ENCODE measurements at places on chromosomes 5 and 9.

- no peak for DNase-seq
These were observed 5.7 kb upstream of the ADRB2 start for GRCh38 chr5:148820461-148821395.

GRCh38 chr9:107488375-107489143 is 1.0 kb downstream of the KLF4 start:
- peak; percentile 46 for DNase-seq

GRCh38 chr5:53482717-53483638 is 2.5 kb downstream of the FST start:
- DNase-seq, result peak; percentile 57

- DNase-seq, result no peak
These were observed 12.6 kb upstream of the FYB1 start for GRCh38 chr5:39231705-39232525.

GRCh38 chr5:142512043-142513042 is 173.5 kb downstream of the FGF1 start:
- DNase-seq, result no peak

- peak; percentile 38 for DNase-seq
These were observed 161.8 kb downstream of the CAVIN4 start for GRCh38 chr9:100739666-100740065.

DNA sequence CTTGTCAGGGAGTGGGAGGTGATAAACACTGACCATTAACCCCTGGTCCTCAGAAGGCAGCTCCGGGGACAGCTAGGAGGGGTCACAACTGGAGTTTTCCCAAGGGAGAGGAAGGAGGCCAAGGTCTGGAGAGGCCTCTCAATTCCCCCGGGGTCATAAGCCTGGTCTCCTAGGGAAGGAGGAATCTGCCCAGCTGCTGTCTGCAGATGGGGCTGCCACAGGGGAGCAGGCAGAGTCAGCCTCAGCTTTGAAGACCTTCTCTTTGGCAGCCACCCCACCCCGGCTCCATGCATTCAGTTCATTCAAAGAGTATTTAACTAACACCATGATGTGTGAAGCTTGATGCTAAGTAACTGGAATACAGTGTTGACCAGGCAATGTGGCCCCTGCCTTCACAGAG is 74.6 kb upstream of the HSPA9 start:
- no peak for DNase-seq

DNA sequence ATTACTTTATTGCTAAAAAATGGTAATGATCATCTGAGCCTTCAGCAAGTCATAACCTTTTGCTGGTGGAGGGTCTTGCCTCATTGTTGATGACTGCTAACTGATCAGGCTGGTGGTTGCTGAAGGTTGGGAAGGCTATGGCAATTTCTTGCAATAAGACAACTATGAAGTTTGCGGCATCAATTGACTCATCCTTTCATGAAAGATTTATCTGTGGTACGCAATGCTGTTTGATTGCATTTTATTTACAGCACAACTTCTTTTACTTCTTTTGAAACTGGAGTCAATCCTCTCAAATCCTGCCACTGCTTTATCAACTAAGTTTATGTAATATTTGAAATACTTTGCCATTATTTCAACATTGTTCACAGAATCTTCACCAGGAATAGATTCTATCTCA is 58.3 kb upstream of the ACO1 start:
- DNase-seq, result no peak

- DNase-seq, result no peak
These were observed 42.1 kb downstream of the LRRTM2 start for GRCh38 chr5:138833080-138833479.

- peak; percentile 81 for DNase-seq
These were observed 45.5 kb upstream of the ZNF169 start for GRCh38 chr9:94213511-94214124.

DNA sequence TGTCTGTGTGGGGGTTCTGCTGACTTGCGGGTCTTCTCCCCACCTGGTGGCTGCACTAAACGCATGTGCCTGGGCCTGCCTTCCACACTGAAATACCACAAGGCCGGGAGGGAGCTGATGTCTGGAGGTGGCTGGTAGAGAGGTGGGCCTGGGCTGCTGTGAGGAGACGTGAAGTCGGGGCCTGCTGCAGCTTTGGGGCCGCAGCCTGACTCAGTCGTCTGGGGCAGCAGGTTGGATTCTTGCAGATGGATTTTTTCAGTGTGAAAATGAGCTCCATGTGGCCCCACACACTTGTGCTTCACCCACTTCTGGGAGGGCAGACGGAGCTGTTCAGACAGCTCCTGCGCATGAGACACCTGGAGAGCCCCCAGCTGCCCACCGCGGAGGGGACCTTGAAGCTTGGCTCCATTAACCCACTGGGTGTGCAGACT is 29.3 kb downstream of the COL5A1 start:
- no peak for DNase-seq

- no peak for DNase-seq
These were observed 421.3 kb downstream of the TLE1 start for GRCh38 chr9:81268048-81268447.

DNA sequence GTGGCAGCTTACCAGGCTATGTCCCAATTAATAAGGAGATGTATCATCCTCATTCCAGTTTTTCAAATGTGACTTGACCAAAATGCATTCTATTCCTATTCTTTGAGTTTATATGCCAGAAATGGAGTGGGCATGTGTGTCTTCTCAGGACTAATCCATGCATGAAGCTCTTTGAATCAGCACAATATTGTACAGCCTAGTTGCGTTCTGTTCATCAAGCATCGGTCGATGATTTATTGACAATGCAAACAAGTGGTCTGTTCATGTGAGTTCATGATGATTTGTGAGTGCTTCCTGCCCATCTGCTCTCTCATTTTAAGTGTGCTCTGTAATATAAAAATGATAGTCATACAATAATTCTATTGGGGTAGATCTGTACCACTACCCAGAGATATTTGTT is 48.3 kb downstream of the PALM2AKAP2 start:
- DNase-seq, result no peak

DNA sequence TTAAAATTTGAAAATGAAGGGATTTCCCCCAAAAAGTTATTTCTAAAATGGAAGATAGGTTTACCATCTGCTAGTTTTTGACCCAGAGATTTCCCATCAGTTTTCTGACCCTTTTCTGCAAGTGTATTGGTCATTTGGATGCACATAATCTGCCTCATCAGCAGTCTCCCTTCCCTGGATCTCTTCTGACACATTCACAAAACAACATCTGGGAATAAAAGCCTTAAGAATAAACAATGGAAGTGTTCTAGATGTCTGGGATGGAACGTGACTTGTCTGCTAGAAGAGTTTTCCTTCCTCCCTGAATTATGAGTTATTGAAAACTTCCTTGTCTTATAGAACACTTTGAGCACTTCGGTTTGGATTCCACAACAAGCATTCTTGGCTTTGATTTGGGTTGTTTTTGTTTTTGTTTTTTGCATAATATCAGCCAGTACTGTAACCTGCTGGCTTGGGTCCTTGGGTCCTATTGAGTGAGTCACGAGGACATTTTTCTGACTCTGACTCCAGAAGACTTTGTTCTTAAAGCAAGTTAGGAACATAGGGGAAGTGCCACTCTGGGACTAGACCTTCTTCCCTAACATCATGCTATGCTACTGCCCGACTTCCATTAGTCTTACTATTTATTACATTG is 18.2 kb upstream of the ESM1 start:
- no peak for DNase-seq

- no peak for DNase-seq
These were observed 132.4 kb downstream of the GCNT1 start for GRCh38 chr9:76591256-76591950.

GRCh38 chr5:174083056-174083827 is 37.7 kb downstream of the NSG2 start:
- DNase-seq, result no peak

- DNase-seq, result no peak
These were observed 77.4 kb upstream of the ALDH1B1 start for GRCh38 chr9:38315085-38315595.

- no peak for DNase-seq
These were observed 21.1 kb upstream of the ARAP3 start for GRCh38 chr5:141703133-141703561.

GRCh38 chr9:126052791-126053190 is 273.8 kb upstream of the MVB12B start:
- no peak for DNase-seq

- no peak for DNase-seq
These were observed 164.7 kb downstream of the DOCK2 start for GRCh38 chr5:169801781-169802180.

- DNase-seq, result no peak
These were observed 60.3 kb downstream of the HSPA4 start for GRCh38 chr5:133112026-133112660.

GRCh38 chr5:55699041-55699688 is 13.0 kb downstream of the SLC38A9 start:
- no peak for DNase-seq

- no peak for DNase-seq
These were observed 91.2 kb downstream of the PJA2 start for GRCh38 chr5:109318455-109319108.

DNA sequence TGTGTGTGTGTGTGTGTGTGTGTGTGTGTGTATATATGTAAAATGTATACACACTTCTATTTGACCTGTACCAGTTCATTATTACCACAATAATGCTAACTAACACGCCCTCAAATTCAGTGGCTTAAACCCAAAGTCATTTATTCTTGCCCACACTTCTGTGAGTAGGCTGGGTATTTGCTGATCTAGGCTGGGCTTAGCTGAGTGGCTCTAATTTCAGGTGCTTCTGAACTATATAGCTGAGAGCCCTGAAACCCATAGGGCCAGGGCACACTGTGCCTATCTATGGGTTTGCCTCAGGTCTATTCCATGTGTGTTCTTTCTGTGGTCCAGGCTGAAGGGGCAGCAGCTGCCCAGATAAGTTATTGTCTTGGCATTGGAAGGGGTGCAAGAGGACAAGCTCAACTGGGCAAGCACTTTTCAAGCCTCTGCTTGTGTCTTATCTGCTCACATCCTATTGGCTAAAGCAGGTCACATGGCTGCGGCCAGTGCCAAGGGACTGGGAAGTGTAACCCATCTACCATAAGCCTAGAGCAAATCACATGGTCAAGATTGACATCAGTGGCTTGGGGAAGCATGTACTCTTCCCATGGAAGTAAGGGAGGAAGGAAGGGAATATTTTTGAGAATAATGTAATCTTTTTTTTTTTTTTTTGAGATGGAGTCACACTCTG is 139.9 kb downstream of the PALM2AKAP2 start:
- DNase-seq, result no peak

DNA sequence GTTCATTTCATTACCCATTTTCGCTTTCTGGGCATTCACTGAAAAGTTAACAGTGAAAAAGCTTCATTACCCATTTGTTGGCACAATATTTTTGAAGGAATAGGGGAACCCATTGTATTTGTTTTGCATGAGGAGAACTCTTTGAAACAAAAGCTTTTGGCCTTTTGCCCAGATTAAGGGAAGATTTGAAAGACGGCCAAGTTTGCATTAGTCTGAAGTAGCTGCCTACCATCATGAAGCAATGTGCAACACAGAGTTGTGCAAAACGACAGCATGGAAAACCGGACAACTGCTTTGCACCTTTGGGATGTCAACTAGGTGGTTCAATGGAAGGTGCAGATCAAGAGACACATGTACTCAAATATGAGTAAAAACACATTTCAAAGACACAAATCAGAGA is 84.9 kb downstream of the TRPM3 start:
- no peak for DNase-seq

DNA sequence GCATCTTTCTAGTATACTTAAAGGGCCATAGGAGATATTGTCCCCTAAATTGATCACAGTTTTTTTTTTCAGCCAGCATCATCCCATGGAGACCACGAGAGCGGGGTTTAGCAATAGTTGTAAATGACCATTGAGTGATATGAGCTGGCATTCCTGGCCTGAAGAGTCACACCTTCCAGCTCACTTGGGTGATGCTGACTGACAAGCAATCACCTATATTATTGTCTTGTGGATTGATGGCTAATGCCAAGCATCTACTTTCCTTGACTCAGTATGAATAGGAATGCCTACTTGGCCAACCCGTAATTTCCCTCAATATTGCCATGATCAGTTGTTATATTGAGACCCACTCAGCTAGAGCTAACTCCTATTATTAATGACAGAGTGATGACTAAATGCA is 70.5 kb downstream of the ADAMTSL1 start:
- DNase-seq, result no peak

GRCh38 chr9:88498880-88499279 is 36.1 kb upstream of the NXNL2 start:
- no peak for DNase-seq

DNA sequence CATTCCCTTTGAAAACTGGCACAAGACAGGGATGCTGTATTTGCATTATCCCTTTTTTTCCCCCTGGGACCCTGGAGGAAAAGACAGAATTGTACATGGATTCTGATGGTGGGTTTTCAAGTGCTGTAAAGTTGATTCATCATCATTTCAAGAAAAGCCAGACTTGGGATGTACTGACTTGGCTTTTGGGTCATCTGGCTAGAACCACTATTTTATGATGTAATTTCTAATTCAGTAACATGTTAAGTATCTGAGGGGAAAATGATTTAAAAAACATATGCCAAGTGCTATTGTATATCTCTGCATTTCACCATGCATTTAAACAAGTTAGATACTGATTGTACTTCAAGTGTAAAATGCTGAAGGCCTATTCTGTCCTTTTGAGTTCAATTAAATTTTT is 15.2 kb upstream of the MAP3K1 start:
- DNase-seq, result no peak

- DNase-seq, result no peak
These were observed 2.1 kb downstream of the PCDHA12 start for GRCh38 chr5:140877262-140877581.

DNA sequence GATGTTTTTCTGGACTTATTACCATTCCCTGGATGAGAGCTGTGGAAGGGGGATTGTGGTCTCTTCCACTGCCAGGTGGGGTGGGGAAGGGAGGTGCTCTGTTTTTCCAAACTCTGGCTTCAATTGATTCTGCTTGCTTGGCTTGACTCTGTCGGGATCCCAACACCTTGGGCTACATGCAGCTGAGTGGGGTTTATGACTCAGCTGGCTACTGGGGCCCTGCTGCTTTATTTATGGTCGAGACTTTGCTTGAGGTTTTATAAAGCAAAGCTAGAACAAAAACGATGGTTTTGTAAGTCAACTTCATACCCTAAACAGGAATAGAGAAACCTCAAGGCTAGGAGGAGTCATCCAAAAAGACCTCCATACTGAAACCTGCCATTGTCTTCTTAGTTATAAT is 76.3 kb downstream of the AOPEP start:
- no peak for DNase-seq

GRCh38 chr9:2208991-2209390 is 193.8 kb downstream of the SMARCA2 start:
- no peak for DNase-seq

GRCh38 chr5:91474201-91474600 is 91.1 kb upstream of the ARRDC3 start:
- no peak for DNase-seq

GRCh38 chr5:143524338-143524945 is 121.0 kb upstream of the NR3C1 start:
- no peak for DNase-seq

GRCh38 chr5:92207151-92207550 is 824.0 kb upstream of the ARRDC3 start:
- DNase-seq, result no peak

DNA sequence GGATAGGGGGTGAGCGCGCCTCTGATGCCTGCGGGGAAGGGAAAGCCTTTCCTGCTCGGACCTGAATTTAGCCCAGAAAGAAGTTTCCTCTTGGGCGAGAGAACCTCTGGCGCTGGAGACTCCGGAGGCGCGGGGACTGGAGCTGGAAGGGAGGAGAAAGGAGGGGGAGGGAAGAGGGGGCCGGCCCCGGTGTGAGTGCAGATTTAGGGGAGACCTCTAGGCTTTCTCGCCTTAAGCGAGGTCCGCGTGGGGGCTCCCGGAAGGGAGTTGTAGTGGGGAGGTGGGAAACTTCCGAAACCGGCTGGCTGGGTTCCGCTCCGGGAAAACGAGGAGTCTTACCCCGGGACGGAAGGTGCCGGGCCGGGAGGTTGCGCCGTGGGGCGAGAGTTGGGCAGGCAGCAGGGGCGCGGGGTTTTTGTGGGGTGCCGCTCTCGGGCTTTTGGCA is 1.3 kb downstream of the PCSK5 start:
- peak; percentile 40 for DNase-seq
